GM19239 (cell line): ENCODE measurements at places on chromosomes 6 and 20.

DNA sequence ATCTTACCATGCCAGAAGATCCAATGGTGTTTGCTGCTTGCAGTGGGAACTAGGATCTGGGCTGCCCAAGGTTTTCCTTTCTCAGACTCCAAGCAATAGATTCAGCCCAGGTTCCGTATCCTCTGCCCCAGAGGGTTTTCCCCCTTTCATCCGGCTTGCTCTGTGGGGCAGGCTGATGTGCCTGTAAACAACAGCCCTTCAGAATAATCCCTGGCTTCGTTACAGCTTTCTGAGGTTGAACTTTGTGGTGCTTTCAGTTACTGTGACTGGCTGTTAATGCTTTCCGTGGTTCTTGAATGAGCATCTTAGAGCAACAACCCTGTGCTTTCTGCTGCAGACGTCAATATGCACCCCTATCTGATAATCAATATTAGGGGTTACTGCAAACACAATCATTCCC is 400.4 kb downstream of the BTBD3 start:
- no peak for DNase-seq

GRCh38 chr6:128239146-128239545 is 281.3 kb downstream of the PTPRK start:
- DNase-seq, result no peak

- no peak for DNase-seq
These were observed 38.5 kb upstream of the MLIP start for GRCh38 chr6:54072635-54073313.

DNA sequence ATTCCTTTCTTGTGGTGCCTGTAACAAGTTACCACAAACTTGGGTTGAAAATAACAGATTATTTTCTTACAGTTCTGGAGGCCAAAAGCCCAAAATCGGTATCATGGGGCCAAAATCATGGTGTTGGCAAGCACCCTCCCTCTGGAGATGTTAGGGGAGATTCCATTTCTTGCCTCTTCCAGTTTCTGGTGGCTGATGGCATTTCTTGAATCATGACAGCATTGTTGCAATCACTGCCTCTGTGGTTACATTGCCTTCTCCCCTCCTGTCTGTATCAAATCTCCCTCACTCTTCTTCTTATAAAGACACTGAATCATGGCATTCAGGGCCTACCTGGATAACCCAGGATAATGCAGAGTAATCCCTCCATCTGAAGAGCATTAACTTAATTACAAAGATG is 17.9 kb upstream of the TENT5A start:
- DNase-seq, result no peak

- DNase-seq, result no peak
These were observed 18.4 kb downstream of the BLTP3A start for GRCh38 chr6:34810017-34810882.

- no peak for DNase-seq
These were observed 68.8 kb downstream of the PFDN4 start for GRCh38 chr20:54276577-54277169.

DNA sequence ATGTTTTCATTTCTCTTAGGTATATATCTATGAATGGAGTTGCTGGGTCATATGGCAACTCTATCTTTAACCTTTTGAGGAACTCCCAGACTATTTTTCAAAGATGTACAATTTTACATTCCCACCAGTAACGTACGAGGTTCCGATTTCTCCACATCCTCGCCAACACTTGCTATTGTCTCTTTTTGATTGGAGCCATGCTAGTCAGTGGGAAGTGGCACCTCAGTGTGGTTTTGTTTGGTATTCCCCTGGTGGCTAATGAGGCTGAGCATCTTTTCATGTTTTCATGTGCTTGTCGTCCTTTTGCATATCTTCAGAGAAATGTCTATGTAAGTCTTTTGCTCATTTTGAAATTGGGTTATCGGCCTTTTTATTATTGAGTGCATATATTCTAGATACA is 178.6 kb upstream of the EXOC2 start:
- DNase-seq, result no peak

DNA sequence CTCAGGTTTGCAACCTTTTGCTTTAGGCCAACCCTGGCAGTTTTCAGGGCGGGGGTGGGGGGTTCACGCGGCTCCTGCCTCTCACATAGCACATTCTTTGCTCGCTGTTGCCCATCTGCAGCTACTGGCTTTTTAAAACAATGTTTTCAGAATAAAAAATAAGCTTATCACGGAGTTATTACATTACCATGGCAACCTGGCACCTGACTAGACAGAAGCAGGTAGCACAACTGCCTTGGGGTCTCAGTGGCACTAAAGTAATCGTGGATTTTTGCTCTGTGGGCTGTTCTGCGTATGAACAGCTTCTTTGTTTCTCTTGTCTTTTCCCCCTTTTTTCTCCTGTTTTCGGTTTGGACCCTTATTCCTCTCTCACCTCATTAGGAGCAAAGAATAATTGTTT is 9.1 kb upstream of the MANBAL start:
- DNase-seq, result no peak

- no peak for DNase-seq
These were observed 184.0 kb downstream of the RPS12 start for GRCh38 chr6:132998418-132998817.

DNA sequence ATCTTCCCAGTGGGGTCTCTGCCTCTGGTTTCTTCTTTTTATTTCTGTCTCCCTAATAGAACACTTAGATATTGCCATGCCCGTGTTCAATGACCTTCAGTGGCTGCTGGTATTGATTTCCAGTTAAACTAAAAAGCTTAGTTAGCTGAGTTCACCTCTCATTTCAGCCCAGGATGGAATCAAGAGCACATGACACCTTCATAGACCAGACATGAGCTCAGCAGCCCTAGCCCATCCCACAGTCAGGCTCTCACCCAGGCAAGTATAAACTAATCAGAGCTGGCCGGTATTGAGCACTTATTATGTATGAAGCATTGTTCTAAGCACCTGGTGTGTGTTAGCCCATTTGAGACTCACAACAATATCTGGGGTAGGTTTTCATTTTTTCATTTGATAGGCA is 33.7 kb upstream of the PLEKHG1 start:
- DNase-seq, result no peak

DNA sequence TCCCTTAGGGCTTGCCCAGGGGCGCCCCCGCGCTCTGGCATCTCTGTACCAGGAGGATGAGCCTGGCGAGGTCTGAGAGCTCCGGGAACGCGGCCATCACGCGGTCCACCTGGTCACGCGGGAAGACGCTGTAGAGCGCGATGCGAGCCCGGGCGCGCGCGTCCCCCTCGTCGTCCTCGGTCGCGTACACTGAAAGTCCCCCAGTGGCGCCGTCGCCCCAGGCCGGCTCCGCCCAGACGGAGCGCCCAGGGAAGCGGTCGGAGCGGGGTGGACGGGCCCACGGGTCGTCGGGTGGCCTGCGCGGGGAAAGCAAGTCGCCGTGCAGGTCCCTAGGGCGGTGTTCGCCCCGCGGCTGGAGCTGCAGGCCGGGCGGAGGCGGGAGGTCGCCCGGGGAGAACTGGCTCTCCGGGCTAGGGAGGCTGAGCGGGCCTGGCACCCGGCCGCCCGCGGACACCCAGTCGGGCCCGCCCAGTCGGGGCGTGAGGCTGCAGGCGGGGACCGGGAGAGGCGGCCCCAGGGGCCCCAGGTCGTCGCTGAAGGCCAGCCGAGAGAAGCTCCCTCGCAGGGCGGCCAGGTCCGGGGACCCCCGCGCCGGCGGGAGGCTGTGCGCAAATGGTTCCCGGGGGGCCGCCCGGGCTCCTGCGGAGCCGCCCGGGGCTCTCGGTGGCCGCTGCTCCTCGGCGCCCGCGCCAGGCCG is 34.0 kb downstream of the ZC3H12D start:
- DNase-seq, result no peak

GRCh38 chr6:10073341-10073740 is 341.5 kb downstream of the TFAP2A start:
- no peak for DNase-seq

DNA sequence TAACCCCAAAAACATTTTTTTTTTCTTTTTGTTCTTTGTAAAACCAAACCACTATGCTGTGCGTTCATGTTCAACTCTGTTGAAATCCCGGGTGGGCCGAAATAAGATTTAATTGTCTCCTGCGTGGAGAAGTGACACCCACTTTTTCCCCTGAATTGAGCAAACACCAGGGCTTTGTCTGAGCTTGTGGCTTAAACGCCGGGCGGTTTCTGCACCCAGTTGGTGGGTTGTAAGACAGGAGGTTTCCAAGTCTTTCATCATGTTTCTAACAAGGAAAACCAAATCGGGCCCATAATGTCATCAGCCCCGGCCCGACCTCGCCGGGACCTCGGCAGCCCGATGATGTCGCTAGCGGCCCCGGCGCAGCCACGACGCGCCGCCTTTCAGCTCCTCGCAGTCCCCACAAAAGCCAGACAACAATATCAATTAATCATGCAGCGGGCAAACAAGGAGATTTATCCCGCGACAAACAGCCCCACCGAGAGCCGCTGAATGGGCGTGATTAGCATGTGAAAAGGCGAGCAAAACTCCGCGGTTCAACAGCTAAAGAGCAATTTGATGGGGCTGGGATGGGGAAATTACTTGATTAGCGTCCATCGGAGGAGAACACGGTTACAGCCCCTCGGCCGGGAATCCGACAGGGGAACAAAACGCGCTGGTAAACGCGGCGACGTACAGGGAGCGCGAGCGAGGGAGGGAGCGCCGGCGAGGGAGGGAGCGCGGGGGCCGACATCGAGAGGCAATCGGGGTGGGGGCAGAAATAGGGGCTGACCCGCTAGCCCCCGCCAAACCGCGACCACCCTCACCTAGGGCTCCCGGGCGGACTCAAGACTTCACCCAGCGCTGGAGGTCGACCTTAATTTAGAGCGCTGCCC is 5.3 kb downstream of the LINC00237 start:
- DNase-seq, result no peak

DNA sequence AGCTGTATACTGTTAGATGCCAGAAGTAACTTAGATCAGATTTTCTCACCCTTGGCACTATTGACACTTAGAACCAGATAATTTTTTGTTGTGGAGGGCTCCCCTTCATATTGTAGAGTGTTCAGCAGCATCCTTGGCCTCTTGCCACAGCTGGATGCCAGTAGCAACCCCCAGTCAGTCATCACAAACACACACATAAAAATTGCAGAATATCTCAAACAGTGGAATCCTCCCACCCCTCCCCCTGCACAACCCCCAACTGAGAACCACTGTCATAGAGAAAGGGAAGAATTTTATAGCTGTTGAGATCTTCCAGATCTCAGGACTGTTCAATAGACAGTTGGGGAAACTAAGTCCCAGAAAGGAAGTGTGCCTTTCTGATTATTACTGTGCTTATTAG is 81.2 kb upstream of the VSTM2L start:
- DNase-seq, result no peak

DNA sequence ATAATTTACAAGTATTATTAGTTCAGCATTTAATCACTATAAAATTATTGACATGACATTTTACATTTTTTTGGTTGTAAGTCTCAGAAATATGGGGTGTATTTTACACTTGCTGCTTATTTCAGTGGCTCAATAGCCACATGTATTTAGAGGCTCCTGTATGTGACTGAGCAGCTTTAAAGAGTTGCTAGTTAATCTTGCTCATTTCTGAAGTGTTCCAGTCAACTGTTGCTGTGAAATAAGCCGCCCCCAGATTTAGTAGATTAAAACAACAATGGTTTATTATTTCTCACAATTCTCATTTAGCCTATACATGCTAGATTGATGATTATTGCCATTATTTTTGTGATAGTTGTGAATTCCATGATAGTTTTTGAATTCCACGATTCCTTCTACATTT is 23.0 kb downstream of the CD109 start:
- no peak for DNase-seq

GRCh38 chr6:2885967-2886735 is 17.0 kb downstream of the SERPINB9 start:
- DNase-seq, result no peak

DNA sequence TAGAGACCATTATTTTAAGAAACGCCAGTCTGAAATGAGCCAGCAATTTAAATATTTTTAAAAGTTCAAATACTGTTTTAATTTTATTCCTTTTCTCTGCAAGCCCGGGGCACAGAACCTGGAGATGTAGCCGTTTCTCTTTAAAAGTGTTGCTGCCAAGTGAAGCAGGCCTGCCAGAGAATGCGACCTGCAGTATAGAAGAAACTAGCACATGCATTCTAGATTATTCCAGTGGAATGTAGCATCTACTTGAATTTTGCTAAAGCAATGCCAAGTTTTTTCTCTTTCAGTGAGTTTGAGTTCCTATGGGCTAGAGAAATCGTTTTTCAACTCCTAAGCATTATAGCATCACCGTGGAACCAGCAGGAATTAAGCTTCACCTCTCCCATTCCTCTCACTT is 101.3 kb downstream of the QRSL1 start:
- no peak for DNase-seq

- DNase-seq, result no peak
These were observed 33.2 kb downstream of the BEND6 start for GRCh38 chr6:56988145-56988544.

DNA sequence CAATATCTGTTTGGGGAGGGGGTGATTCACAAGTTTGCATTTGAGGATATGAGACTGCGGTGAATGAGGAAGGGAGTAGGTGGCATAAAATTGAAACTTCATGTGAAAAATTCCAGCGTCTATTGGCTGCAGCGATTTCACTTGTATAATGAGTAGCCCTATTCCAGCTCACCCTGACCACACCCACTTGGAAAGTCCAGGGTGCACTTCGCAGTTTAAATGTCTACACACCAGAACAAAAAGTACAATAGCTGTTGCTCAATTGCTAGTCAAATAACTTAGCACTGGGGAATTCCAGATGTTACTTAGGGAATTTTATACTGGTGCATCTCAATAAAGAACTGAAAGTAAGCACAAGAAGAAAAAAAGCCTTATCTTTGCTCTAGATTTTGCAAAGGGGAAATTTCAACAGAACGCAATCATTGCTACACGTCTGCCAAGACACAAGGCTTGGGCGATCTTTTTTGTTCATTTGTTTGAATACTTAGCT is 6.3 kb downstream of the TNFAIP3 start:
- no peak for DNase-seq

DNA sequence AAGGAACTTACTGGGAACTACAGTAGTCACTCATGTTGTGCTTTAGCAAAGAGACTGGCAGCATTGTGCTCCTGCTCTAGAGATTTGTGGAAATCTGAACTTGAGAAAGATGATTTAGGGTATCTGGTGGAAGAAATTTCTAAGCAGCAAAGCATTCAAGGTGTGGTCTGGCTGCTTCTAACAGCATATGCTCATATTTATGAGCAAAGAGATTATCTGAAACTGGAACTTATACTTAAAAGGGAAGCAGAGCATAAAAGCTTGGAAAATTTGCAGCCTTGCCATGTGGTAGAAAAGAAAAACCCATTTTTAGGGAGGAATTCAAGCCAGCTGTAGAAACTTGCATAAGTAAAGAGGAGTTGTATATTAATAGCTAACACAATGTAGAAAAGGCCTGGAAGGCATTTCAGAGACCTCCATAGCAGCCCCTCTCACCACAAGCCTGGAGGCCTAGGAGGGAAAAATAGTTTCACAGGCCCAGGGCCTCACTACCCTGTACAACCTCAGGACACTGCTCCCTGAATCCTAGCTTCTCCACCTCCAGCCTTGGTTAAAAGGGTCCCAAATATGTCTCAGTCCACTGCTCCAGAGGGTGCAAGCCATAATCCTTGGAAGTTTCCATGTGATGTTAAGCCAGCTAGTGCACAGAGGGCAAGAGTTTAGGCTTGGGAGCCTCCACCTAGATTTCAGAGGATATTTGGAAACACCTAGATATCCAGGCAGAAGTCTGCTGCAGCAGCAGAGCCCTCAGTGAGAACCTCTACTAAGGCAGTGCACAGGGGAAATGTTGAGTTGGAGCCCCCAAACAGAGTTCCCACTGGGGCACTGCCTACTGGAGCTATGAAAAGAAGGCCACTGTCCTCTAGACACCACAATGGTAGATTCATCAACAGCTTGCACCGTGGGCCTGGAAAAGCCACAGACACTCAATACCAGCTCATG is 6.6 kb downstream of the EPM2A start:
- no peak for DNase-seq

- no peak for DNase-seq
These were observed 229.1 kb downstream of the NFATC2 start for GRCh38 chr20:51313358-51313827.

GRCh38 chr20:47438464-47439381 is 63.0 kb upstream of the NCOA3 start:
- DNase-seq, result no peak
